ENCODE measurements at places on chromosomes 5 and 9.

DNA sequence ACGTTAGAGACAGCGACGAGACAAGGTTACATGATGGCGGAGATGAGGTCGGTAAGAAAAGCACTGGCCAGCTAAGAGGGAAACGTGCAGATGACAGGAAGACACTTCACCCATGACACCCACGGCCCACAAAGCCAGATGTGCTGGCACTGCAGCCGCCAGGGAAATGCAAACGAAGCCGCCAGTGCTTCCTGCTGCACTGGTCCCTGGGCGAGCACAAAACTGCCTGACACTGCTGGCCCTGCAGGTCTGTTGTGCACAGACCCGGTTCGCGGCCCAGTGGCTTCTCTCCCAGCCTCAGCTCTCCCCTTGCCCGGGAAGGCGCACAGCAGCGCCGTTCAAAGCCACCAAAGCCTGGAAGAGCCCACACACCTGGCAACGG, 20.3 kb downstream of the QSOX2 start:
- DNase-seq = no peak

DNA sequence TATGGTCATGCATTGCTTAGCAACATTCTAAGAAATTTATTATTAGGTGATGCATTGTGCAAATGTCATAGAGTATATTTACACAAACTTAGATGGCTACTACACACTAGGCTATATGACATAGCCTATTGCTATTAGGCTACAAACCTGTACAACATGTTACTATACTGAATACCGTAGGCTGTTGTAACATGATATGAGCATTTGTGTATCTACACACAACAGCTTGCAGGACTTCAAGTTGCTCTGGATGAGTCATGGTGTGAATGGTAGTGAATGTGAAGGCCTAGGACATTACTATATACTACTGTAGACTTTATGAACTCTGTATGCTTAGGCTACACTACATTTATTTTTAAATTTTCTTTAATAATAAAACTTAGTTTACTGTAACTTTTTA, 107.2 kb upstream of the MAMDC2 start:
- no peak for DNase-seq

GRCh38 chr5:143569213-143569701, 165.8 kb upstream of the NR3C1 start:
- DNase-seq = no peak

GRCh38 chr5:71482132-71482531, 26.7 kb downstream of the BDP1 start:
- DNase-seq = peak; percentile 17

DNA sequence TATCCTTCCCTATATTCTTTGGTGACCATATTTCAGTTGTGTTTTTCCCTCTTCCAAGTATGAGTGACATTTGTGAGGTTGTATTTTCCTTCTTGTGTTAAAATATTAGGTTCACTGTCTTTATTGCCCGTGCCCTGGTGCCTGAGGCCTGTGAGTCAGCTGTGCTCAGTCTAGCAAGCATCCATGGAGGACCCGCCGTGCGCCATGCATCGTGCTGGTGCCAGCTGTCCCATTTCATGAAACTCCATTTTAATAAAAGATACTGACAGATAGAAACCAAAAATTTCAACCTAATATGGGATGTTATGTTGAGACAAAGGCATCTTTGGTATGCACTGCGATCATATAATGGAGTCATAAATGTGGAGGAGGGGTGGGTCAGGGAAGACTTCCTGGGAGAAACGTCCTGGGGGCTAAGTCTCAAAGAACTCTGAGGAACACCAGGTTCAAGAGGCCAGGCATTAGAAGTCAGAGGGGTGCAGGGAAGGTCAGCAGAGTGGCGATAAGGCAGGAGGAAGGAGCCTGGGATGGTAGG, 34.0 kb upstream of the FGF1 start:
- no peak for DNase-seq

DNA sequence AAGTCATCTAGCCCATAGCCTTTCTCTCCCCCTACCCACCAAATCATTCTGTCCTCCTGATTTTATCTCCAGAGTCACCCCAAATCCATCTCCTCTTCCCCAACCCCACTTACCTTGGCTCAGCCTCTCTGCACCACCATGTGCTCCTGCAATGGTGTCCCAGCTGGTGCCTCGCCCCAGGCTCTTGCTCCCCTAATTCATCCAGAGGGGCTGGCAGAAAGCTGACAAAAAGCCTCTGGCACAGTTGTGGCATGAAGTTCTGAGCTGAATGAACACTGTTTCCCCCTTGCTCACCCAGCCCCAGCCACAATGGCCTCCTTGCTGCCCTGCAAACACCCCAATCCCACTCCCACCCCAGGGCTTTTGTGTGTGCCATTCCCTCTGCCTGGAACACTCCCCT, 10.2 kb downstream of the RETREG1 start:
- DNase-seq = no peak

DNA sequence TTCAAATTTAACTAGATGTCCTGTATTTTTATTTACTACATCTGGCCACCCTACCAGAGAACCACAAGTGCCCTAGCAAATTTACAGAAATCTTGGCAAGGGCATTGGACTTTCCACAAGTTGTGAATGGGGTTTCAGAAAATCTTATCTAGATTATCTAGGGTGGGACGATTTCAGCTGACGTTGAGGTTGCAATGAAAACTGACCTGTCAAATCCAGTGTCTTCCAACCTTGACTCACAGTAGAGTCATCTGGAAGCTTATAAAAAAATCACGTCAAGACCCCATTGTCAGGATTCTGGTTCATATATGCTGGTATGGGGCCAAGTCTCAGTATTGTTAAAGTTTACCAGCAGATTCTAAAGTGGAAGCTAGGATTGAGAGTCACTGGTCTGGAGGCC, 109.6 kb upstream of the ACTBL2 start:
- no peak for DNase-seq
